ENCODE measurements at places on chromosomes 12 and 14.

DNA sequence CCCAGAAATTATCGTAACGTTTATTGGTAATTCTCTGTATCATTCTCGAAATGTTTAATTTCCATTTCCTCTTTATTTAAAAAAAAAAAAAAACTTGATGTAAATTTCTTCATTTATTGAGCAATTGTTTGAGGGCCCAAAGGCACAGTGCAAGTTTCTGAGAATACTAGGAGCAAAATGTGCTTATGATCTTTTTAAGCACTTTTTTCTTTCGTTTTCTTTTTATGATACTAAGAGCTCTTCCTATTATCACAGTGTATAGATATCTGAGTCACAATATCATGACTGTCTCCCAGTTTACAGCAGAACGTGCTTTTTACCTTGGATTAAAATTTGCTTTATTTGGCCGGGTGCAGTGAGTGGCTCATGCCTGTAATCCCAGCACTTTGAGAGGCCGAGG is 5.6 kb downstream of the ATP2A2 start:
- DNase-seq: no peak

- DNase-seq: no peak
Observed at GRCh38 chr14:99136401-99136800, 135.6 kb downstream of the BCL11B start.

GRCh38 chr12:62915204-62915529 is 19.8 kb downstream of the PPM1H start:
- no peak for DNase-seq

DNA sequence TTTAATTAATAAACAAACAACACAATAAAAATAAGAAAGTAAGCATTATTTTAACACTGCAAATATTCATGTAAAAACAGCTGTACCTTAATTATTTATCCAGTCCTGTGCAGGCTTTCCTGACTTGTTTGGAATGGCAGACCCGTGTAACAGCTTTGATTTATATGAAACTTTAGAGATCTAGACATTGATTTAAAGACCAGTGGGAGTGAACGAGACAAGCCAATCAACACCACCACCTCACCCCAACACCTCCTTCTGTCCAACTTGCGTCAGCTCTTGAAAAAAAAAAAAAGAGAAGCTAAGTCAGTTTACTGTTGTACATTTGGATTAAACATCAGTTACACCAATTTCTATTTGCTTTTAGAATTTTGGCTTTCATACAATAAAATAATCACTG is 22.3 kb downstream of the SLC38A4 start:
- no peak for DNase-seq

GRCh38 chr12:47741340-47741703 is 16.0 kb upstream of the ENDOU start:
- DNase-seq: no peak

GRCh38 chr14:99672506-99673304 is 11.4 kb upstream of the CYP46A1 start:
- no peak for DNase-seq

- DNase-seq: no peak
Observed at GRCh38 chr12:121930862-121931261, 12.5 kb downstream of the CFAP251 start.

DNA sequence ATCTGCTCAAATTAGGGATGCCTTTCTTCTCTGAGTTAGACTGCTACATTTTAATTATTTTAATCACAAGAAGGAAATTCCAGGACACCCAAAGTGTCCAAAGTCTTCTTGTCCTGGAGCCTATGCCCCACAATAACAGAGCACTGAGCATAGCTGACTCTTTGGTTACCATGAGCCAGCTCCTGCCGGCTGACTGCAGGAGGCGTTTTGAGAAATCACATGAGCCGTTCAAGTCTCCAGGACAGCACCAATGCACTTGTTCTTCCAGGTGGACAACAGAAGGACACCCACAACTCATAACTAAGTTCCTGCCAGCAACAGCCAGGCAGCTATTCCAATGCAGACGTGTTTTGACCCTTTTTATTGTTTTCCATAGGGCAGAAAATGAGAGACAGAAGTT is 46.0 kb upstream of the SRSF5 start:
- no peak for DNase-seq

Data from A549 (cell line).